Stimulated activated CD4-positive, alpha-beta T cell treated with anti-CD3 and anti-CD28 coated beads, Interleukin-15, amount 100 ng/mL, for 24 hours (primary cell): ENCODE measurements at places on chromosomes 3 and 15.

DNA sequence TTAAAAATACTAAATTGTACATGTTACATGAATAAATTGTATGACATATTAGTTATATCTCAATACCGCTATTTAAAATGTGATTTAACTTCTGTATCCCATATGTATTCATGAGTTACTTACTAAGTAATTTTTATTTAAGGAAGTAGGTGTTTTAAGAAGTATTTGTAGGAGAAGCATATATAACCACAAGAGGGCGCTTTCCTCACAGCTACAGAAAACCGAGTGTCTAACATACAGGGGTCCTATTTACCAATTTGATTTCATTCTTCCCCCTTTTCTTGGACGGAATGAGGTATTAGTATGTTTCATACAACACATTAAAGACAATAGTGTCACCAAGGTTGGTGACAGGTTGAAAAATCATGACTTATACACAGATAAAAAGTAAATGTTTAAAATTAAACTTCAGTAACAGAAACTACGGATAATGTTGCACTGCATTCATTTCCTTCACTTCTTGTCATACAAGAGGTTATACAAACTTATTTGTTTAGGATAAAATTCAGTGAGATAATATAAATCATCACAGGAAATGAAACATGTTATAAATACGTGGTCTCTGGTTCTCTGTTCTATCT lies 253.6 kb downstream of the MAGI1 start:
- DNase-seq: no peak

- no peak for DNase-seq
Measured at GRCh38 chr15:38685686-38686339, 121.2 kb upstream of the RASGRP1 start.

DNA sequence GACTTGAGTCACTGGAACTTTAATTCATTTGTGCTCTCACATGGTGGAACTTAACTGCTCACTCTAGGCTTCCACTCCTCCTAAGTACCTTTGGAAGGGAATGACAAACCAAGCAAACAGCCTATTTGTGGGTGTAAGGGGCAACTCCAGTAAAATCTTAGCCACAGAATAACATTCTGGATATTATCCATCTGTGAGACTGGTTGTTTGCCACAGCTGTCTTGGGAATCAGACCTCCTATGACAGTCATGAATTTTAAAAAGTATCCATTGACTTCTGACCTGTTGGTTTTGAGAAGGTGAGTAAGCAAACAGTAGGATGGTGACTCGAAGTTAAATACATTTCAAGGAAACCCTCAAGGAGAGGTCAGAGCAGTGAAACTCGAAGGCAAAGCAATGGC lies 147.3 kb upstream of the CDIN1 start:
- no peak for DNase-seq

DNA sequence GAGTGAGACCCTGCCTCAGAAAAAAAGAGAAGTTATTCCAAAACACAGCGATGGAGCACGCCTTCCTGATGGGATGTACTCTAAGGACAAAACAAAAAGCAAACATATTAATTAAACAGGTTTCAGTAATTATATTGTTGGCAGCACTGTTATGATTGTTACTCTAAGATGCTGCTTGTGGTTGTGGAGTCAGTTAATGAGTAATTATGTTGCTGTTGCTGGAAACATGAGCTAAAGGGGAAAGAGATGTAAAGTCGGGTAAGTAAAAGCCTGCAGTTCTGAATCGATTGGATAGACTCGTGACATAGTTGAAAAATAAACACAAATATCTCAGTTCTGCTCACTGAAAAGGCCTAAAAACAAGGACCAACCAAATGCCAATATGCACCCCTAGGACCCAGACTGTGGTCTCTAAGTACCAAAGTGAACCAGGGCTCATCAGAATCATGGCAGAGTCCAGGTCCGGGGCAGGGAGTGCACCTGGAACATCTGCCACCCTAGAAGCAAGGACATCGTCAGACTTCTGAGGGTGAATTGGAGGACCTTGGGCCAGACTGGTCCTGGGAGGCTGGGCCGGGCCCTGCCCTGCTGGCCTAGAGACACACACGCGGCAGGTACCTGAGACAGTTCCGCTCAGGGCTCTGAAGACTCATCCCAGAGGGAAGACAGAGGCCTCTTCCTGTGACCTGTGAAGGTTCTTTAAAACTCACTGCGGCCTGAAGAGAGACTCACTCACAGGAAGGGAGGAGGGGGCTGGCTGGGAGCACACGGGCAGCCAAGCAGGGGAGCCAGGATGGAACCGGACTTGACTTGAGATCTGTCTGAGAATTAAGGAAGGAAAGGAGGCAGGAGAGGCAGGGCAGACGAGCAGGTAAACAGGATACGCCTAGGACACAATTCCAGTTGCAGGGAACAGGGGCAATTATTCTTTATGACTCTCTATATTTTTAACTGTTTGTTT lies 140.5 kb downstream of the LRRK1 start:
- DNase-seq: no peak

- DNase-seq: no peak
Measured at GRCh38 chr3:180341516-180341915, 260.4 kb upstream of the TTC14 start.

DNA sequence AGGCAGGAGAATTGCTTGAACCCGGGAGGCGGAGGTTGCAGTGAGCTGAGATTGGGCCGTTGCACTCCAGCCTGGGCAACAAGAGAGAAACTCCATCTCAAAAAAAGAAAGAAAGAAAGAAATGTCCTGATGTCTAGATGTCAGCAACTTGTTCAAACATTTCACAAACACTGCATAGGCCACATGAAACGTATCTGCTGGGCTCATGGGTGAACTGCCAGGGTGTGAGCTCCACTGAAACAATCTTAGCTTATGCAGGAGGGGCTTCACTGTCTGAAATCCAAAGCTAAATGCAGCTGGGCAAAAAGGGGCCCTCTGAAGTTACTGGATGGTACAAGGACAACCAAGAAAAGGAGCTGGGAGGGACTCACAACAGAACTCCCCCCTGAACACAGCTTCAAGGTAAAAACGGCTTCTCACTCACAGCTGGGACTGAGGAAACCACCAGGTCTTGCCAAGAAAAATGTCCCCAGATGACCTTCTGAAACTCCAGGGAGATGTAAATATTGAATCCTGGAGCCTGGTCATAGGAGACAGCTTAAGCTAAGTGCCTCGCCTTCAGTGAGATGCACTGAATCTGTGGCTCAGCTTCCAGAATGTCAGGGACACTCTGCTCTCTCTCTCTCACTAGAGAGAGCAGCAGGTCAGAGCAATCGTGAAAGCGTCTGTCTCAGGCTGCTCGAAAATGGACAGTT lies 31.9 kb downstream of the SEC61A1 start:
- DNase-seq: no peak

GRCh38 chr3:120203016-120203415 lies 82.0 kb downstream of the GPR156 start:
- DNase-seq: no peak

DNA sequence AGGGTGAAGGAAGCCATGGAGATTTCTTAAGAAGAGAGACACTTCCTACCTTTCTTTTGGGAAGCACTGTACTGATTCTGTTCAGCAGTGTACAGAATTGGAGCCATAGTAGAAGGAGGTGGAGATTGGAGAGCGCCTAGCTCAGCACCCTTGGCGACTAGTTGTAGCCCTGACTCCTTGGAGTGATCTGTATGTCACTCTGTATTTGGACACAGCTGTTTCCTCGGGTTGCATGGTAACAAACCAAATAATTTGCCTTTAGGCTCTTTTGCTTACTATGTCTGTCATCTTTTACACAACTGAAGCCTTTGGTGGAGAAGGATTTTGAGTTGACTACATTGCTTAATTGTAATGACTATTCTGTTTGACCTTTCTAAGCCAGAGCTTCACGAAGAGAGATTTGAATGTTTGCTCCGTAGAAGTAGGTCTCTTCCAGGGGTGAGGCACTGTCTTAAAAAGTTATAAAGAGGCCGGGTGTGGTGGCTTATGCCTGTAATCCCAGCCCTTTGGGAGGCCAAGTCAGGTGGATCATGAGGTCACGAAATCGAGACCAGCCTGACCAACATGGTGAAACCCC lies 77.1 kb downstream of the AKAP13 start:
- no peak for DNase-seq

DNA sequence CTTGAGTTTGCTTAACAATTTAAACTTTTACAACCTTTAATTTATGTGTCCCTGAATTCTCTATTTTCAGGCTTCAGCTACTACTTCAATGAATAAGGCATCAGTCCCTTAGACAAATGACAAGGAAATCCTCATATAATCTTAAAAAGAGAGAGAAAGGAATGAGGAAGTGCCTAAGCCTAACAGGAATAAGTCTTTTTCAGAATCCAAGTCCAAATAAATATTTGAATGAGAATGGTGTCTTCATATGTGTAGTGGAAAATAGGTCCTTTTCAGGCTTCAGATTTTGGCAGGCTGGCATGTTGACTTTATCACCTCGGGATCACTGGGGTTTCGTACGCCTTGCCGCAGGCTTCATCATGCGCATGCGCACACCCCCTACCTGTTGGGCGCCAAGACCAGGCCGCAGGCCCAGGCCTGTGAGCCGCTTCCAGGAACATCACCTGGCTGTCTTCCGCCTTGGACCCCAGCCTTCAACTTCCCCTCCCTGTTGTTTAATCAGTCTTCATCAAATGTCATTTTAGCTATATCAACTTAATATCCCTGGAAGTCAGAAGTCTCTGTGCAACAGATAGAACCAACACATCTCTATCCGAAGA lies 334.5 kb downstream of the SOX2 start:
- no peak for DNase-seq

DNA sequence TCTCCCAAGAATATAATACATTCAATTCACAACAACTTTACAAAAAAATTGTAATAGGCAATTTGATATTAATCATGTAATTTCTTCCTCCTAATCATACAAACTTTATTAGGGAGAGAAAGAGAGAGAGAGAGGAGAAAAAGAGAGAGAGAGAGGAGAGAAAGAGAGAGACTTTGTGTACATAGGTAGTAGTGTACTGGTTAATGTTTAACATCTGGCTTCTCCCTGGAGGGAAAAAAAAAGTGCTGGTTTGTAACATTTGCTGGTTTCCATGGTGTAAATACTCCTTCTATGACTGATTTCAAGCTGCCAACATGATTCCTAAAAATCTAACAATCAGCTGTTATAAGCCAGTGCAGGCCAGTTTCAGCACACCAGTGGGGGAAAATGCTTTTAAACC lies 98.0 kb upstream of the ARHGEF26 start:
- DNase-seq: no peak

- peak; percentile 67 for DNase-seq
Measured at GRCh38 chr15:101320501-101321052, 25.5 kb upstream of the SNRPA1 start.

GRCh38 chr3:58530354-58530865 lies 6.6 kb downstream of the ACOX2 start:
- no peak for DNase-seq

GRCh38 chr15:100094127-100094510 lies 247.7 kb downstream of the ADAMTS17 start:
- no peak for DNase-seq

DNA sequence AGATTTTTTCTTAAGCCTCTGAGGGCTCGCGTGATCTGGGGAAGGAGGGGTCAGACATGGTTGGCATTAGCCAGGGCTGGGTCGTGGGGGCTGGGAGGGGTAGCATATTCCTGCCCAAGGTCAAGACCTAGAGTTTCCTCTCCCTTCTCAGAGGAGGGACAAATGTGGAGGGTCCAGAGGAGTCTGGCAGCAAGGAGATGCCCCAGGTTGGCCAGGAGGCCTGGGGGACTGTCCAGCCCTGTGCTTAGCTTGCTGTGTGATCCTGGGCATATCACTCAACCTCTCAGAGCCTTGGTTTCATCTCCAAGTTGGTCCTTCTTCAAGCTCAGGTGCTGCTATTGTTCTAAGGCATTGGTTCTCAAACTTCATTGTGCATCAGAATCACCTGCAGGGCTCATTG lies 9.1 kb upstream of the CAMP start:
- DNase-seq: no peak

DNA sequence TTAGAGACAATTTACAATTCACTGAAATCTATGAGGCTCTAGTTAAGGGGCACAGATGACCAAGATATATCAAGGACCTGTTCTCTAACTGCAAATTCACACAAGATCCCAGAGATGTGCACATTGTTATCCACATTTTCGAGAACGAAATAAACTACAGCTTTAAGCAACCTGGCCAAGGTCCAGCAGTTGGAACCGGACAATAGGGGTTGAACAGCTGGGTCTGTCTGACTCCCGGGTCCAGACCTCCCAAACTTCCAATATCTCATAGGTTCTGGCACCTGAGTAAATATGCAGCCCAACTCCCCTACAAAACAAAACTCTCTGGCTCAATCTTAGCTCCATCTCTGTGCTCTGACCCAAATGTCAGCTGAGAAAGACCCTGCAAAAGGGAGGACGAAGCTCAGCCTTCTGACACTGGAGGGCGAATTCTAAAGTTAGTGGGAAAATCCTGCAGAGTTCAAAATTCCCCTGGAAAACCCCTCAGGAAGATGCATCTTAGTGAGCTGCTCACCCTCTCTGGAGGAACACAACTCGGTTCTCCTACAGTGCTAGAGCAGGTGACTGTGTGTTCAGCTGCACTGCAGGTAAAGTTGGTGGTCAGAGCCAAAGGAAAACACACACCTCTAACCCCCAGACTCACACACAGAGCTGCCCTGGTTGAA lies 14.2 kb upstream of the SPATA12 start:
- DNase-seq: no peak

GRCh38 chr3:49567406-49567805 lies 13.1 kb downstream of the BSN start:
- no peak for DNase-seq

DNA sequence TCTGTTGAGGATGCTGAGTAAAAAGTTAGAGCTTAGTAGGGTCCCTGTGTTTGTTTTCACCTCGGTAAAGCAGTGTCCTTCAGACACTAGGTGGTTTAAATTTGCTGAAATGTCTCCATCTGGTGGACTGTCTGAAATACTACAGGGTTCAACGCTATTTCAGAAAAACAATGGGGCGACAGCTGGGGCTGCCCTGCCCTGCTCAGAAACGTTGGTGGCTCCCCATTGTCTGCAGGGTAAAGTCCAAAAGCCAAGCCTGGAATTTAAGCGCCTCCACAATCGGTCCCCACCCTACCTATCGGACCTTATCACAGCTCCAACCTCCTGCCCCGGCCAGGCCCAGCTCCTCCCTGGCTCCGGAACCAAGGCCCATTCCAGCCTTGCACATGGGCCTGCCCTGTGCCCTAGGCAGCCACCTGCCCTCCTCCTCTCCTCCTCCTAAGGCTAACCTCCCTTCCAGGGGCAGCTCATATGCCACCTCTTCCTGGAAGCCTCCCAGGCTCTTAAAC lies 4.3 kb upstream of the TSEN2 start:
- no peak for DNase-seq

- DNase-seq: no peak
Measured at GRCh38 chr3:16509721-16510619, 3.5 kb downstream of the RFTN1 start.

- no peak for DNase-seq
Measured at GRCh38 chr3:77535116-77535515, 495.2 kb downstream of the ROBO2 start.
